Mammary epithelial cell (primary cell): ENCODE measurements at places on chromosomes 3 and 15. TPM values are rescaled to one million over a fixed set of nuclear protein-coding genes. Genes with fewer than 3 reads are reported as not detected.

Gene NDN
- total RNA-seq = 23.2 TPM

Gene C3orf85
- not detected for total RNA-seq

Gene SCAANT1
- not detected for total RNA-seq

Gene CNTN6
- under 0.01 TPM for total RNA-seq

Gene LRRN1
- not detected in 2 replicates for total RNA-seq

Gene ITPKA
- total RNA-seq = 0.92 and 1.2 TPM in 2 replicates

Gene TMEM207
- not detected in 2 replicates for total RNA-seq

Gene UBL7
- total RNA-seq = 36.4 and 54.6 TPM in 2 replicates

Gene TMEM40
- total RNA-seq = 224 and 246 TPM in 2 replicates

Gene CD276
- total RNA-seq = 58.7 and 110 TPM in 2 replicates

Gene TICRR
- total RNA-seq = 4.1 and 13.7 TPM in 2 replicates

Gene CYP1A2
- total RNA-seq = not detected in 2 replicates

Gene RASGRF1
- 0.33 TPM for total RNA-seq

Gene FOXP1
- 49.5 TPM for total RNA-seq

Gene MAGEL2
- not detected in 2 replicates for total RNA-seq
